ENCODE measurements at places on chromosomes 1 and 21.

DNA sequence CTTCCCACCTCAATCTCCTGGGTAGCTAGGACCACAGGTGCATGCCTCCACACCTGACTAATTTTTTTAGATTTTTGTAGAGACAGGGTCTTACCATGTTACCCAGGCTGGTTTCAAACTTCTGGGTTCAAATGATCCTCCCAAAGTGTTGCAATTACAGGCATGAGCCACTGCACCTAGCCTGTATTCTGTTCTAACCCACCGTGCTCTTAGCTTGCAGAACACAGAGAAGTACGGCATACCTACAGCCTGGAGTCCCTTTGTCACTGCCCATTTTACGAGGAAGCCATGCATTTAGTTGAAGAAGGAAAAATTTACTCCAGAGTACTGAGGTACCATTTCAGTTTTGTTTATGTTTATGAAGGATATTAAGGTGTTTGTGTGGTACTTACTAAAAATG, 29.7 kb upstream of the NEXN start:
- no peak for DNase-seq

DNA sequence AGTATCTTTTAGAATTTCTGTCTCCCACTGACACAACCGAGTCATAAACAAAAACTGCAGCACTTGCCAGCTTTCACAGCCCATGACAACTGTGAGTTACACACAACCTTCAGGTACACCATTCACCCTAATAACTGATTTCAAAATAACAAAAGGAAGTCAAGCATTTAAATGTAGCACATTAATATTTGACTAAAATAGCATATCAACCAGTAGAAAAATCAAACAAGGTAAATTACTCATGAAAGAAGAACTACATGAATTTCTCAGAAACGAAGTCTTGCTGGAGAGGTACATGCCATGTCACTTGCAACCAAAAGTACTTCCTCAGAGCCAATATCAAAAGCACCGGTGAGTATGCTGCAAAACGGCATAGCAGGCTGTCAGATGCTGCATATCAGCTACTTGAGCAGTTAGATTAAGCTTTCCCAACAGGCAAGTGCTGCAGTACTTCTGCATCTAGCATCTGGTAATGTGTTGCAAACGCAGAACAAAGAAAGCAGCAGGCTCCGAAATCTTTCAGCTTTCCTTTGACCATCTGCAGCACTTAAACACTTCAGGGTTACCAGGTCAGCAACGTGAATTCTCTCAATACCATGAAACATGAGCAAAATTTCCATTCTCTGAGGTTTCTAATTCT, 223.2 kb downstream of the SMYD3 start:
- peak; percentile 92 for DNase-seq

- DNase-seq: no peak
These were observed 4.9 kb upstream of the LRRC3 start for GRCh38 chr21:44450402-44450801.

- DNase-seq: no peak
These were observed 8.6 kb upstream of the ITGB2 start for GRCh38 chr21:44929242-44929798.

GRCh38 chr1:41762777-41763176, 155.9 kb downstream of the HIVEP3 start:
- DNase-seq: no peak

GRCh38 chr1:161843156-161843555, 77.0 kb downstream of the ATF6 start:
- no peak for DNase-seq

- DNase-seq: no peak
These were observed 215.2 kb downstream of the URB2 start for GRCh38 chr1:229841230-229841629.
